Mammary epithelial cell (primary cell): ENCODE measurements at places on chromosomes 5 and 9. TPM values are rescaled to one million over a fixed set of nuclear protein-coding genes. Genes with fewer than 3 reads are reported as not detected.

GRCh38 chr5:134878403-134878802 lies 4.2 kb downstream of the TXNDC15 start:
- DNase-seq, result no peak

The PCDHB8 gene
- polyA plus RNA-seq, result 0.03 TPM

DNA sequence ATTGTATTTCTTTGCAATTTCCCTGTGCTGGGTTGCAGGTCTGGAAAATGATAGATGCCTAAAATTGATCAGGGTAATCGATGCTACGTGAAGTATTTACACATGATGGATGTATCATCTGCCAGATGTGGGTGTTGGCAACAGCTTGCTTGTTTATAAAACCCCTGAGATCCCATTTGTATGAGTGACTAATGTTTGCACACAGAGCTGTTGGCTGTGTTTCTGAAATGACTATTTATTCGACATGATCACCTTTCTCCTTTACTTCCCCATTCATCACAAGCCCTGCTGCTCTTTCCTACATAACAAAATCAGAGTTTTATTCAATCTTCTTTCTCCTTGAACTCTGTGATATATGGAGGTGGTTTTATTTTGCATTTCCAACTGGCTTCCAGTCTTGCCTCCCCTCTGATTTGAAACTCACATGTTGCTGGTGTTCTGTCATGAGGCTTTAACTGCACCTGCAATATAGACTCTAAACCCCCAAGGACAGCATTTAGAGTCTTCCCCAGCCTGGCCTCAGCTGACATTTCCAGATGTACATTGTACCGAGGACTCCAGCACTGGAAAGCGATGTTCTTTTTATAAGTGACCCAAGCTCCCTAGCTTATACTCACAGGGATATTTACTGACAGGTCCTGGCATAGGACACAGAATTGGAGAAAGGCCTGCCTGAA lies 50.7 kb upstream of the SHB start:
- DNase-seq, result no peak

- DNase-seq, result no peak
These were observed 29.8 kb upstream of the SLC6A3 start for GRCh38 chr5:1474866-1475543.

The SMIM33 gene
- not detected for polyA plus RNA-seq

The FBXO38 gene
- 11.3 TPM for polyA plus RNA-seq

DNA sequence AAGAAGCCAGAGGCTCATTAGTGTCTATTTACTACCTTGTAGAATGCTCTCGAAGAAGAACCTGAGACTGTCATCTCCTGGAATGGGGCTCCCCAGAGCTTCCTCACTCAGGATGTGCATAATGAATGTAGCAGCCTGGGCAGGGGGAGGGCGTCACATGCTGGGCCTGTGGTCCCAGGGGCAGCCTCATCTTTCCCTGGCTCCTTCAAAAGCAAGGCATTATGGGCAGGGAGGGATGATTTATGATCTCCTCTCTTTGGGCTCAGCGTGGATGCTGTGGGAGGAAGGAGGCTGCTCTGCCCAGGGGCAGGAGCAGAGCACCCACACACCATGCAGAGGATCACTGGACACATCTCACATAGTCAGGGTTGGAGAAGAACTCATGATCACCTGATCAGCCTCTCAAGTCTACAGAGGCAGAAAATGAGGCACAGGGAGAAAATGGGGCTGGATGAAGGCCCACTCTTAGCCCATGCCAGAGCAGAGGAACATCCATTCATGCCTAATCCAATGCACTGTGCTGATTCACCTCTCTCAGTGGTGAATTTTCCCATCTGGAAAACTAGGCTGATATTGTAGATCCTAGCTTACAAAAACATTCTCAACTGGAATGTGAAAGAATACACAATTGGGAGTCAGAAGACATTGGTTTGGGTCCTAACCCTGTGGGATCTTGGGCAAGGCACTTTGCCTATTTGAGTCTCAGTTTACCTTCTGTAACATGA lies 173.7 kb downstream of the CARTPT start:
- DNase-seq, result no peak

DNA sequence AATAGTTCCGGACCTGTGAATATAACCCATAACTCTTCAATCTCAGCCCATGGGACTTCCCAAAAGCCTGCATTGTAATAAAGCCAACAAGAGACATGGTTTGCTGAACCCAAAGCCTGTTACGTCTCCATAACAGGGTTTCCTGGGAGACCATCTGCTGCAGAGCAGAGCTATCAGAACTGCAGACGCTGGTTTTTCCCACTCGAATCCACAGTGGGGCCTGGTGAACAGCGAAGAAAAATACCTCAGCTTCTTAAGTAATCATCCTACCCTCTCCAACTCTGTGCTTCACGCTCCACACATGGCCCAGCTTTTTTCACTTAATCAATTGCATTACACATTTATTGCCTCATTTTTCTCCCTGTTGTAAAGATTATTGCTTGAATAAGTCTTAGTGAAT lies 409.5 kb upstream of the GRIA1 start:
- no peak for DNase-seq

The TSSK1B gene
- 0.05 TPM for polyA plus RNA-seq

- no peak for DNase-seq
These were observed 25.6 kb upstream of the GTF3C5 start for GRCh38 chr9:133004999-133005760.

The PGM5 gene
- 0.12 TPM for polyA plus RNA-seq

- peak; percentile 5 for DNase-seq
These were observed 630.9 kb downstream of the IRX1 start for GRCh38 chr5:4226565-4226964.

- DNase-seq, result no peak
These were observed 136.9 kb downstream of the ARHGAP26 start for GRCh38 chr5:142906863-142907671.

- DNase-seq, result no peak
These were observed 19.2 kb upstream of the TXNDC8 start for GRCh38 chr9:110356639-110357395.

DNA sequence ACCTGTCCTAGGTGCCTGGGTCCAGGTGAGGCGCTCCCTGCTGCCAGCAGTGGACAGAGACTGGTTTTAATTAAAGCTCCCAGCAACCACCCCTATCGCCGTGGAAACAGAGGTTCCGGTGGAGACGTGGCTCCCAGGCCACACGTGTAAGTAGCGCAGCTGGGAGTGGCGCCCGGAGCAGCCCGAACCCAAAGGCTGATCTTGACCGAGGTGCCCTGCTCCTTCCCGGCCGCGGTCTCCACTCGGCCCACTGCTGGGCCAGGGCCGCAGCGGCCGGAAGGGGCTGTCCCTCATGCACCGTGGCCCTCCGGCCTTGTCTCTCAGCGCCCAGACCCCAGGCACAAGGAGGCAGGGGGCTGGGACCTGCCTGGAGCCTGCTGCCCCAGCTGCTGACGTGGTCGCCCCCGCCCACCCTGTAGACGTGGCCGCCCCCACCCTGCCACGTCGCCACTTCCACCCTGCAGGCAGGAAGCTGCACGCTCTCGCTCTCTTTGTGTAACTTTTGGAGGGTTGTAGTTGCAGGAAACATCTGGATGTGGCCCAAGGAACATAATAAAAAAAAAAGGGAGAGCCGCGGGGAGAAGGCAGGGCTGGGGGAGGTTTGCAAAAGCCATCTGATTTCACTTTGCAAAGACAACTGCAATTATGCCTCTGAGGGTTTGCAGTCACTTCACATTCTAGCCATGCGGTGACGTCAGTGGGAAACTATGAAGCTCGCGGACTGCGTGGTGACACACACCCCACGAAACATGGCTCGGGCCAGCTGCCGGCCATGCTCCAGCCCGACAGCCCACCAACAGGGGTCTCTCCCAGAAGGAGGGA lies 129.9 kb downstream of the RXRA start:
- peak; percentile 73 for DNase-seq

The AIF1L gene
- polyA plus RNA-seq, result 5.8 TPM

DNA sequence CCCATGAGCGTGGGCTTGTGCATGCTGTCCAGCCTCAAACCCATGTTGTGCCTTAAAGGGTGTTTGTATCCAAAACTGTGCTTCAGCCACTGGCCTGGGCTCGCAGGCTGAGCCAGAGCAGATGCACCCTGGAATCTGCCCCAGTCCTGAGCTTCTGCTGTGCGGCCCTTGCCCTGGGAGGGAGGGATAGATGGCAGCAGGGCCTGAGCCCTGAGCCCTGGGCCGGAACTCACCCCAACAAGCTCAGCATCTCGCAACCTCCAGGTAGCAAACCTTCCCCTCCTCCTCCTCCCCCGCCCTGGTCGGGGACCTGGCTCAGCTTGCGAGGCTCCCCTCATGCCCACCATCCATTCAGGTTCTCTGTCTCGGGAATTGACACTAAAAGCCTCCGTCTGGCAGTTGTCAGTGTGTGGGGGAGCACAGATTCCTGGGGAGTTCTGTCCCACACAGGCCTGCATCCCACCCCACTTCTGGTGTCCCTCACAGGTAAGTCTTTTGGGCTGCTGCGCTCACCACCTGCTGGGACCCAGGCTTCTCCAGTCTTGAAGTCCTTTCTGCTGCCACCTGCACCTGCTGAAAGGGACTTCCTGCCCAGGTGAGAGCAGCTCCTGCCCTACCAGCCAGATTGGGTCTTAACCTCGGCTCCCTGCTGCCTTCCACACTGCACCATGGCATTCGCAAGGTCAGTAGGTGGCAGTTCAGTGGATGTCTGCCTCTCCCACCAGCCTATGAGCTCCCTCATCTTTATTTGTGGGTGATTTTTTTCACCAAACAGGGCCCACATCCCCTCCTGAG lies 55.2 kb upstream of the OLFM1 start:
- no peak for DNase-seq

The SPATA6L gene
- 0.91 TPM for polyA plus RNA-seq

- peak; percentile 44 for DNase-seq
These were observed 483 bp downstream of the G3BP1 start for GRCh38 chr5:151772029-151772845.

DNA sequence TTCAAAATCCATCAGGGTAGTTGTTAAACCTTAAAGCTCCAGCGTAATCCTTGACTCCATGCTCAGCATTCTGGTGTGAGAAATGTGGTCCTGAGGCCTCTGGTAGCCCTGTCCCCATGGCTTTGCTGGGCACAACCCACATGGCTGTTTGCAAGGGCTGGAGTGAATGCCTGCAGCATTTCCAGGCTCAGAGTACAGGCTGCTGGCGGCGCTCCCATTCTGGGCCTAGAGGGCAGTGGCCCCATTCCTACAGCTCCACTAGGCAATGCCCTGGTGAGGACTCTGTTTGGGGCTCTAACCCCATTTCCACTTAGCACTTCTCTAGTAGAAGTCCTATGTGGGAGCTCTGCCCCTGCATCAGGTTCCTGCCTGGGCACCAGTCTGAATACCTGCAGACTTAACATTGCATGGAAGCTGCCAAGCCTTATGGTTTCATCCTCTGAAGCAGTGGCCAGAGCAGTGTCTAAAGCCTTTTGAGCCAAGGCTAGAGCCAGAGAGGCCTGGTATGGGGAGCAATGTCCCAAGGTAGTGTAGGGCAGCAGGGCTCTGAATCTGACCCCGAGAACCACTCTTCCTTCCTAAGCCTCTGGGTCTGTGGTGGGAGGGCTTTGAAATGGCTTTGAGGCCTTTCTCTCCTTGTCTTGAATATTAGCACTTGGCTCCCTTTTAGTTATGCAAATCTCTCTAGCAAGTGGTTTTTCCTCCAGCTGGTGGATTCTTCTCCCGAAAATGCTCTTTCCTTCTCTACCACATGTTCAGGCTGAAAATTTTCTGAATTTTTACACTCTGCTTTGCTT lies 5.8 kb upstream of the ALDH1A1 start:
- DNase-seq, result no peak

DNA sequence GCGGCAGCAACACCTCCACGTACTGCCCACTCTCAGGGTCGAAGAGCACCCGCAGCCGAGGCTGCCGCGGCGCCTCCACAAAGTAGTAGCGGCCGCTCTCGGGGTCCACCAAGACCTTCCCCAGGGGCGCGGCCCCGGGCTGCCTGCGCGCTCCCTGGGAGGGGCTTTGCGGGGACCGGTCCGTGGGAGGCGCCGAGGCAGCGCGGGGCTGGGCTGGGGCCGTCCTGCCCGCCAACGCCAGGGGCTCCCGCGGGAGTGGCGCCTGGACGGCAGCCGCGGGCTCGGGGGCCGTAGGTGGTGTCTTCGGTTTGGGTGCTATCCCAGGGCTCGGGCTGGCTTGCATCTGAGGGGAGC lies 2.6 kb upstream of the MZB1 start:
- DNase-seq, result no peak

GRCh38 chr5:74888117-74888516 lies 21.9 kb upstream of the FAM169A start:
- no peak for DNase-seq

DNA sequence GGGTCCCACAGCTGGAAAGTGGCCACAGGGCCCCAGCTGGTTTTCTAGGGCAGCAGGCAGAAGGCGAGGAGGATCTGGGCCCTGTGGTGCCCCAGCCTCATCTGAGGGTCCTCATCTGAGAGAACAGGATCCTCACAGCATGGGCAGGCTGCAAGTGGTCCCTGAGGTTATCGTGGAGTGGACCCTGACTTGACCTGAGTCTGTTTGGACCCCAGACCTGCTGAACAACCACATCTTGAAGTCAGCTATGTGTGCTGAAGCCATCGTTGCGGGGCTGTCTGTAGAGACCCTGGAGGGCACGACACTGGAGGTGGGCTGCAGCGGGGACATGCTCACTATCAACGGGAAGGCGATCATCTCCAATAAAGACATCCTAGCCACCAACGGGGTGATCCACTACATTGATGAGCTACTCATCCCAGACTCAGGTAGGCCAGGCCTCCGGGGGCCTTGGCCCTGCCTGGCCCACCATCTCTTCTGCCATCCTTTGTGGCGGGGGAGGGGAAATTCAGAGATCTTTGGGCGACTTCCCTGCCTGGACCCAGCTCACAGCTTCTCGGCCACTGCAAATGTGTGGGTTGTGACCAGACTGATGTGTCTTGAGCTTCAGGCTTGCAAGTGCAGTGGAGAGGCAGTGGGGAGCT lies 24.0 kb downstream of the TGFBI start:
- no peak for DNase-seq

The MLANA gene
- polyA plus RNA-seq, result not detected

DNA sequence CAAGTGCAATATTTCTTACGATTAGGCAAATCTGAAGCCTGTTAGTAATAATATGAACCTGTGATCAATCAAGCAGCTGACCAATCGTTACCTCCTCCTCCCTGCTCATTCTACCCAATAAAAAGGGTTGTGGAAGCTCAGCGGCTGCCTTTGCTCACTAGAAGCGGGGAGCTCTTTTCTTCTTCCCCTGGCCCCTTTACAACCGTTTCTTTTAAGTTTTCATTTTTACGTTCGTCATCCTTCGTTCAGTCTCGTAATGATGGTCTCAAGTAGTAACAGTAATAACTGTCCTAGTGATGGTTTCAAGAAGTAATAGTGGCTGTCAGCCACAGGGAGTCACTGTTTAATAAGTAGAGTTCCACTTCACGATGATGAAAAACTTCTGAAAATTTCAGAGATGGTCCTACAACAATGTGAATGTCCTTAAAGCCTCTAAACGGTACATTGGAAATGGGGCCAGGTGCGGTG lies 6.2 kb downstream of the UGT3A2 start:
- no peak for DNase-seq

The SCGB3A1 gene
- polyA plus RNA-seq, result not detected
